ENCODE measurements at places on chromosomes 4 and X.

GRCh38 chr4:47143261-47143660 is 111.9 kb downstream of the GABRB1 start:
- no peak for DNase-seq

DNA sequence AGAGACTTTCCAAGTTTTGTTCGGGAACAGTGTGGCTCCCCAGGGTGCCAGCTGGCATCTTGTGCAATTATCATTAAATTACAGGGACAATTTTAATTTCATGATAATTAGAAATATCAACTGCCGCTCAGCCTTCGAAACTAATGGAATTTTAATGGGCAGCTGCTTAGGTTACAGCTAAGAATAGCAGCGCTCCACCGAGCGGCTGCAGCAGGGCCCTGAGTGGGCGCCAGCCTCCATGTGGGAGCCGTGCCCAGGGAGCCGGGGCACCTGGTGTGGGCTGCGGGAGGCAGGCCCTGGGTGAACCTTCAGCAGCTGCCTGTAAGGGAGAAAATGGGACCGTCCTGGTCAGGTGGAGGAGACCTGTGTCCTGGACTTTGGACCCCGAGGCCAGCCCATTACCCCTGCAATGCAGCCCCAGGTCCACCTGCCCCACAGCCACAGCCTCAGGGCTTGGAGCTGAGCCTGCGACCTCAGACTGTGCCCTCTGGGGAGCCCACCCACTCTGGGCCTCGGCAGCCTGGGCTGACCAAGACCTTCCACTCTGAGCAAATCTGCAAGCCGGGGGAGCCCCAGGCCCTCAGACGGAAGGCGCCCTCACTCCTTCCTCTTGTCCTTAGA is 21.1 kb downstream of the MSANTD1 start:
- no peak for DNase-seq

DNA sequence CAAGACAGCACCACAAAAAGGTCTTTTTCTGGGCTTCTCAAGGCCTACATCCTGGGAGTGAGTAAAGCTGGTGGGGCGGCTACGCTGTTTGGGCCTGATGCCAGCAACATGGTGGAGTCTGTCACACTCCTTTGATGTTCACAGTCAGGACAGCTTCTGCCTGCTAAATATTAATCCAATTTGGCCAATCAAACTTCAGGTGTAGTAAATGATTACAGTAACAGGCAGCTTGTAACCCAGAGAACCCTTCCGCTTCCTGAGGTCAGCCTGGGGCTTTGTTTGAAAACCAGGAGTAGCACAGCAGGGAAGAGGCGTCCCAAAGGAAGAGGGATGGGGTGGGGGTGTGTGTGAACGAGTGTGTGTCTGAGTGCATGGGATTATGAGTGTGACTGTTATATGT is 220.4 kb downstream of the MAML3 start:
- DNase-seq: no peak

GRCh38 chr4:173052439-173052838 is 116.2 kb upstream of the GALNT7 start:
- no peak for DNase-seq

GRCh38 chrX:110168585-110168984 is 149.3 kb downstream of the AMMECR1 start:
- no peak for DNase-seq

DNA sequence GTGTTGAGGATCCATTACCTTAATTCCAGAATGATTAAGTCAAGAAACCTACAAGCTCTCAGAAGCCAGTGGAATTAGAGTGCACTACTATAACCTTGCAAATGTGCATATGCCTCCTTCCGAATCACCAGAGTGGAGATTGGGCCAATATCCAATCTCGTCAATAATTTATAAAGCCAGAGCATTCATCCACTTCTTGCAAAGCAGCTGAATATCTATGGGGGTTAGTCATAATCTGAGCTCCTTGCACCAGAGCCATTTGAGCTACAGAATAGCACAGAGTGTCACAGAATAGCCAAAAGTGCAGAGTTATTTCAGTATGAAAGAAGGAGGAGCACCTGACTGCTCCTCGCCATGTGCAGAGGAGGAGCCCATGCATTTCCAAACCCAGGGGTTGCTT is 69.2 kb upstream of the MTM1 start:
- no peak for DNase-seq

DNA sequence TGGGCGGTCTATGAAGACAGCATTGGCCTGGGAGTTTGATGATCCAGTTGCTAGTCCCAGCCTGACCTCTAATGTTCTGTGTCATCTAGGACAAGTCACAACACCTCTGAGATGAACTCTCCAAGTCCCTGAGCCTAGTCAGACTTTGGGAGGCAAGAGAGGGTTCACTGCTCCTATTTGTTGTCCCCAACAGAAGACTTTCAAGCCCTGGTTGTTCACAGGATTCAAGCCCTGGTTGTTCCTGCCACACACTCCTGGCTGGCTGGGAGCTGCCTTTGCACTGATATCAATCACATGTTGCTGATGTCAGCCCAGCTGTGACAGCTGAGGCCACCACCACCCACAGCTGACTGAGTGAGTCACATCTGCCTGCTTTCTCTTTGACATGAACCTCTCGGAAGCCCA is 253.2 kb upstream of the RASGEF1B start:
- no peak for DNase-seq

- no peak for DNase-seq
Measured at GRCh38 chr4:83267830-83268475, 16.6 kb downstream of the COQ2 start.

DNA sequence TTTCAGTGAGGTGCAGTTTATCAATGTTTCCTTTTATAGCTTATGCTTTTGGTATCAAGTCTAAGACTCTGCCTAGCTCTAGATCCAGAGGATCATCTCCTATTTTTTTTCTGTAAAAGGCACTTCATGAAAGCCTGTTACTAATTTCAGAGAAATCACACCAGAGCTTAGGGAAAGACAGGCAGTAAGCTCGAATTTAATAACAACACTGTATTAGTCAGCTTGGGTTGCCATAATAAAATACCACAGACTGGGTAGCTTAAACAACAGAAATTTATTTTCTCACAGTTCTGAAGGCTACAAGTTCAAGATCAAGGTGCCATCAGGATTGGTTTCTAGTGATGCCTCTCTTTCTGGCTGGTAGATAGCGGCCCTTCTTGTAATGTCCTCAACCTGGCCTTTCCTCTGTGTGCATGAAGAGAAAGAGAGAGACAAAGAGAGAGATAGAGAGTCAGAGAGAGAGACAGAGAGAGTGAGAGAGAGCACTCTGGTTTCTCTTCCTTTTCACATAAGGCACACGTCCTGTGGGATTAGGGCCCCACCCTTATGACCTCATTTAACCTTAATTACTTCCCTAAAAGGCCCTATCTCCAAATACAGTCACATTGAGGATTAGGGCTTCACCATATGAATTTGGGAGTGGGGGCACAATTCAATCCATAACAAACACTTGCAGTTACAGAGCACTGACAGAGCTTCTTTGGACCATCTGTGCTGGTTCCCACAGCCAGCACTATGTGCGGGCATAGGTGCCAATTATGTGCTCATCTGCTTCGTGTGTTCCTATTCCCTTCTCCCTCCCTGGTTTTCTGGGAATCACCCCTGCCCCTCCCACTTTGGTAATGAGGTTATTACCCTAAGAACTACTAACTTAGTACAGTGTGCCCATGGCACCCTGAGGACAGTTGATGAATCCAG is 114.8 kb upstream of the MED14 start:
- no peak for DNase-seq

DNA sequence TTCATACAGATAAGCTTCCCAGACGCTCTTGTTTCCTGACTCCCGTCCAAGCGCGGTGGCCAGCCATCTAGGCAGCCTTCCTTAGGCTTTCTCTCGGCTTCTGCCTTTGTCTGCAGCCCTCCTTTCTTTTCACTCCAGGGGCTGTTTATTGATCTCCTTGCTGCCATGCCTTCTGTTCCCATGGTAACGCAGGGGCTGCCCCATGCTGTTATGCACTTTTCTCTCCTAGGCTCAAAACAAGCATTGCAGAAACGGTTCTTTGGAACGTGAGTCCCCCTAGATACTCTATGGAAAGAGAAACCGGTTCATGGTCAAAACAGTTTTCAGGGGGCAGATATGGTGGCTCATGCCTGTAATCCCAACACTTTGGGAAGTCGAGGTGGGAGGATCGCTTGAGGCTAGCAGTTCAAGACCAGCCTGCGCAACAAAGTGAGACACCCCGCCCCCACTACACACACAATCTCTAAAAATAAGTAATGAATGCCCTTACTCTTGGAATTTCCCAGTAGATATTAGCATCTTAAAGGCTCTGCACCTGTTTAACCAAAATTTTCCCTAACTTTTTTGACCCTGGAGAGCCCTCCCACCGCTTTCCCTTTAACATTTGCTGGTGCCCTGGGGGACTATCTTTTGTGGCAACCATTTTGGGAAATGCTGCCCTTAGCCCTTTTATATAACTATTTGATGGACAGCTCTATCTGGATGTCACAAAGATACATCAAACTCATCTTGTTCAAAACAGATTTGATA is 53.9 kb upstream of the ZNF157 start:
- DNase-seq: no peak

- peak; percentile 20 for DNase-seq
Measured at GRCh38 chr4:102614801-102615200, 113.6 kb downstream of the NFKB1 start.

- no peak for DNase-seq
Measured at GRCh38 chr4:85058551-85058950, 92.1 kb upstream of the WDFY3 start.

GRCh38 chrX:17521871-17522693 is 147.1 kb downstream of the NHS start:
- no peak for DNase-seq

- DNase-seq: no peak
Measured at GRCh38 chr4:45442466-45442865, 681.4 kb downstream of the GABRG1 start.

- DNase-seq: no peak
Measured at GRCh38 chr4:84596826-84597225, 13.9 kb downstream of the CDS1 start.

GRCh38 chrX:136475236-136475635 is 12.5 kb upstream of the BRS3 start:
- DNase-seq: no peak

DNA sequence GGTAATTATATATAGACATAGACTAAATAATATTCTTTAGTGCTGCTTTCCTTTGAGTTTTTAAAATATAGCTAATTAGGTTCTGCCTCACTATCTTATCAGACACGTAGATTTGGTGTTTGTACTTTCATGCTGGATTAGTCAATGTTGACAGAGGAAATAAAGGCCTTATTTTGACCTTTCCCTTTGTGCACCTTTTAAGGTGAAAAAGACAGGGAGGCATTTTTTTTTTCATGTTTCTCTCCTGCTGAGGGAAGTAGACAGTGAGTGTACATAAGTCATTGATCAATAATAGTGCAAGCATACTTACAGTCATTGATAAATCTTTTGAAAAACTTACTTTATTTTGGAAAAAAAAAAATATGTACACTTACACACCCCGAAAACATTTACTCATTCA is 467.8 kb downstream of the GRXCR1 start:
- DNase-seq: no peak

GRCh38 chr4:3115637-3116270 is 41.3 kb downstream of the HTT start:
- DNase-seq: no peak

- DNase-seq: no peak
Measured at GRCh38 chr4:39808231-39808749, 110.4 kb downstream of the UBE2K start.

DNA sequence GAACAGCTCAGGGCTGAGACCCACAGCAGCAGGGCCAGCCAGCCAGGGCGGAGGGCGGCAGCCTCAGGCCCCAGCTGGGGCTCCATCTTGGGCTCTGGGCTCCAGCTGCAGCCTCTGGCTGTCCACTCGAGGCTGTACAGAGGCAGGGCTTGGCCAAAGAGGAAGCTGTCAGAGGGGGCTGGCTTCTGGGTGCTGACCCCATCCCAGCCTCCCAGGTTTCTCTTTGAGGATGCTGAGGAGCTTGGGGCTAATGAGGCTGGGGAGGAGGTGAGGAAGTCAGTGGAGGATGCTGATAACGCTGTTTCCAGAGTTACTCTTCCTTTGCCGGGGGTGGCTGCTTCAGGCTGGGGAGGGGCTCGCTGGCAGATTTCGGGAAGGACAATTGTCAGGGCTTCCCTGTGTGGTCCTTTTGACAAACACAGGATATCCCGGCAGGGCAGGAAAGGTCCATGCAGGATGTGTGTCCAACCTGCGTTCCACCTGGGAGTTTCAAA is at the start of gene DIPK2B:
DIPK2B (minus strand) TSS at position 136 of the 494 bp plus-strand sequence; CDS start at position 86, 50 bp downstream.
- DNase-seq: no peak

DNA sequence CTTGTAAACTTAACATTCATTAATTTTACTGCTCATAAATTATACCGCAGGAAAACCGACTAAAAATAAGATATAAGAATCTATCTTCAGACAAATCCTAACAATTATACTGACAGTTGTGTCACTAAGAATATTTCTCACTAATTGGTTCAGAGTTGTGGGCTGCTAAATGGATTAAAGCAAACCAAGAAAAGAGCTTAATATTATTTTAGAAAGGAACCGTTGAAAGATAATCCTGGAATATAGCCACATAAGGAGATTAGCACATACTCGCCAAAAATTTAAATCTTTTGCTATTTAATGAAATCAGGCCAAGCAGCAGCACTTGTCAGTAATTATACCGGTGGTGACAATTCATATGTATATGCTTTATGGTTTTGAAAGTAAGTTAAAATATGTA is 132.8 kb downstream of the SLIT2 start:
- no peak for DNase-seq

- no peak for DNase-seq
Measured at GRCh38 chr4:136484996-136485395, 1047.3 kb downstream of the PCDH18 start.

DNA sequence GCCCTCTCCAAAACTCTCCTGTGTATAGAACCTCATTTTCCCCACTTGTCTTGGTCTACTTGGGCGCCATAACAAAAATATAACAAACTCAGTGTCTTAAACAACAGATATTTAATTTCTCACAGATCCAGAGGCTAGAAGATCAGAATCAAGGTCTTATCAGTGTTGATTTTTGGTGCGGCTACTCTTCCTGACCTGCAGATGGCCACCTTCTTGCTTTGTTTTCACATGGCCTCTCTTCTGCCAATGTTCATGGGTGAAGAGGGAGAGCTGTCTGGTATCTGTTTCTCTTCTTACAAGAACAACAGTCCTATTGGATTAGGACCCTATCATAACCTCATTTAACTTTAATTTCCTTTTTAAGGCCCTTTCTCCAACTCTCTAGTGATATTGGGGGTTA is 177.3 kb downstream of the PABPC4L start:
- no peak for DNase-seq

DNA sequence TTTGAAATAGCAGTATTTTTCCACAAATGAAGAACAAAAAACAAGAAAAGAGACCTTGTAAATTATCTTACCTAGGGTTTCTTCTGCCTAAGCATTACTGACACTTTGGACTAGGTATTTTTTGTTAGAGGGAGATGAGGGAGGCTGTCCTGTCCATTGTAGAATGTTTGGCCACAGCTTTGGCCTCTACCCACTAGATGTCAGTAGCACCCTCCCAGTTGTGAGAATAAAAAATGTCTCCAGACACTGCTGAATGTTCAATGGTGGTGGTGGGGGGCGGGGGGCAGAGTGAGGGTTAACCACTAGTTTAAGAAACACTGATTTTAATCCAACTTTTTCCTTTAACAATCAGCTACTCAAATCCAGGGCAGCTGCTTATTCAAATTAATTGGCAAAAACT is 25.8 kb downstream of the OTUD4 start:
- DNase-seq: no peak

All from stimulated activated CD8-positive, alpha-beta memory T cell treated with anti-CD3 and anti-CD28 coated beads, Interleukin-7, amount 100 ng/mL, for 1 hour (primary cell).